Osteocyte (in vitro differentiated cells): ENCODE measurements at places on chromosomes 7 and 10. TPM values are rescaled to one million over a fixed set of nuclear protein-coding genes. Genes with fewer than 3 reads are reported as not detected.

CHAT gene
- total RNA-seq: not detected in 2 replicates

DNA sequence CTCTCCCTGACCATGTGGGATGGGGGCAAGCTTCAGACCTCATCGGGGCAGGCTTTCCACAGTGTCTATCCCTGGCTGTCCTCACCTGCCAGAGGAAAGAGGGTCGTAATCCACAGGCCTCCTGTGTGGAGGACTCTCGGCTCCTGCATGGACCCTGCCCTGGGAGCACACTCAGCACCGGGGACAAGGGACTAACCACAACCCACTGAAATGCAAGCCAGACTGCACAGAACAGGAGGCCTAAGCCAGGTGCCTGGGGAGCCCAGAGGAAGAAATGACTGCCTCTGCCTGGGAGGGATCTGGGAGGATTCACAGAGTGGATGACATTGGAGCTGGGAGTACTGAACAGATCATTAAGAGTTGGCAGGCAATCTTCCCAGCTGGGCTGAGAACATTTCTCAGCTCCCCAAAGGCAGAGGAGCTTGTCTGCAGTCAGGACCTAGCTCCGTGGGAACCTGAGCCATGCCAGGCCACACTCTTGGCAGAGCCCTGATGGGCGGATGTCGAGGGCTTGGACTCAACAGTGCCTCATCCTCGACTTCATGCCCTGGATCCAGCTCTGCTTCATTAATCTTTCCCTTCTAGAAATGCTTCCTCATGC, 213.4 kb downstream of the USP6NL start:
- no peak for DNase-seq

DNA sequence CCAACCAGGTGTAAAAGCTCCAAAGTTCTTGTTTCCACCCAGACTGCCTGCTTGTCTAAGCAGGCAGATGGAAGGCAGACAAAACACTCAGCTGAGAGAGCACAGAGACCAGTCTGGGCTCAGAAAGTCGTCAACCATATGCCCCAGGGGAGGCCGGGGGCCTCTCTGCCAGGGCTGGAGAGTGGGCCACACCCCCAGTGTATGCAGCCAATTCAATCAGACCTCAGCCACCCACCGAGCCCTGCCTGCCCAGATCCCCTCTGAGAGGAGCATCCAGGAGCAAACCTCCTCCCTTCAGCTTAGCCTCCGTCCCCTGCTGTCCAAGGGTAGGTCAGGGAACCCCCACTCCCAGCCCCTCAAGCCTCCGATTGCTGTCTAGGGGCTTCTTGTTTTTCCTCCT, 196.3 kb downstream of the LSM5 start:
- no peak for DNase-seq

HOXA2 gene
- total RNA-seq: not detected in 2 replicates

DNA sequence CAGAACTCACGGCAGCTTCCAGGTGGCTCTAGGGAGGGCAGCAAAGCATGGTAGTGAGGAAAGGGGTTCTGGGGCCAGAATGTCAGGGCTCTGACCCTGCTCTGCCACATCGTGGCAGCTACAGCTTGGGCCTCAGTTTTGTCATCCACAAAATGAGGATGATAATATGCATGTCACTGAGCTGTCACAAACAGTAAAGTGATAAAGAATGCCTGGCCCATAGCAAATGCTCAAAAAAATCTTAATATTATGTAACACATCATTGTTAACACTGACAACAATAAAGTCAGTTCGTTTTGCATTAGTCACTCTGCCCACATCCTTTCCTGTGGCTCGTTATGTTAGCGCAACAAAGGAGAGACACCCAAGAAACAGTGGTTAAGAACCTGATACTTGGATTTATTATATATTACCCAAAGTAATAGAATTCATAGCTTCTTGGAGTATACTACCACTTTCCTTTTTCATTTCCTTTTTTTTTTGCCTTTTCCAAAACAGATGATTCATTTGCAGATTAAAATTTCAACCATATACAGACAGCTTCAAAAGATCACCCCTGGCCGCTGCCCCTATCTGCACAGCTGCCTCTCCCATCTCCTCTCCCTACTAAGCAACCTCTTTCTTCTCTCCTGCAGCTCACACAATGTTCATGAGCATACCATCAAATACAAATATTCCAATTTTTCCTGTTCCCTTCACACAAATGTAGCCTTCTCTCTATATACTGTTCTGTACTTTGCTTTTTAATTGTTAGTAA, 45.5 kb upstream of the DDC start:
- no peak for DNase-seq

TLL2 gene
- 0.18 TPM in 1 of 2 replicates, not detected in the other for total RNA-seq

- DNase-seq: peak; percentile 57
These were observed 21.4 kb upstream of the AOC1 start for GRCh38 chr7:150830937-150831336.

- no peak for DNase-seq
These were observed 2.6 kb upstream of the DDC start for GRCh38 chr7:50567715-50568261.

FAM25G gene
- total RNA-seq: not detected in 2 replicates

DNA sequence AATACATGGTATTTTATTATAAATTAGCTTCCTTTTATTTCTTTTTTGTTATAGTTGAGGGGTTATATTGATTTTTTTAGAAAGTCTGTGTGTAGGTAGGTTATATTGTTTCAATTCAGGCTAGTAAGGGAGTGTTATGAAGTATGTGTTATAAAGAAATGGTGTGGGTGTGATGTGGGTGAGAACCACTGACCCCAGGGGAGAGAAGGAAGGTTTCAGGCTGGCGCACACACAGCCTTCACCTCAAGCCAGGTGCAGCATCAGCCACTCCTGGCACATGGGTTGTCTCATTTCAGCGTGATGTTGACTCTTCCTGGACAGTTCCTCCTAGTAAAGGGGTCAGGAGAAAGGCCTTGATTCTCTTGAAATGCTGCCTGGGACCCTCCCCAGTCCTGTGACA, 291.3 kb downstream of the POU6F2 start:
- DNase-seq: no peak

ZNF488 gene
- 0.35 and 0.55 TPM in 2 replicates for total RNA-seq

- no peak for DNase-seq
These were observed 28.7 kb downstream of the LYZL1 start for GRCh38 chr10:29317423-29318021.

GRCh38 chr10:24751716-24752115, 28.0 kb upstream of the ARHGAP21 start:
- DNase-seq: no peak

DNA sequence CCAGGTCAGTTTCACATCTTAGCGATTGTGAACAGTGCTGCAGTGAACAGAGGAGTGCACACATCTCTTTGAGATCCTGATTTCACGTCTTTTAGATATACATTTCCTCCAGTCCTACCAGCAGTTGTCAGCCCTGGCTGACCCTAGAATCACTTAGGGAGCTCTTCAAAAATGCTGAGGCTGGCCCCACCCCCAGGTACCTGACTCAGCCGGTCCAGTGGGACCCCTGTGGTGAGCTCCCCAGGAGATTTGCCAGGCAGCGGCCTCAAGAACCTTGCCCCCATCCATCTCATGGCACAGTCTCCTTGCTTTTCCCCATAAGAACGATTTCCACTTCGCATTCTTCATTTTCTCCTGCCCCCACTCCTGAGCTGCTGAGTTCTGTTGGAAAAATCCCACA, 45.5 kb downstream of the TEX36 start:
- no peak for DNase-seq

GRCh38 chr7:116225860-116226259, 15.5 kb downstream of the TES start:
- DNase-seq: no peak

DNA sequence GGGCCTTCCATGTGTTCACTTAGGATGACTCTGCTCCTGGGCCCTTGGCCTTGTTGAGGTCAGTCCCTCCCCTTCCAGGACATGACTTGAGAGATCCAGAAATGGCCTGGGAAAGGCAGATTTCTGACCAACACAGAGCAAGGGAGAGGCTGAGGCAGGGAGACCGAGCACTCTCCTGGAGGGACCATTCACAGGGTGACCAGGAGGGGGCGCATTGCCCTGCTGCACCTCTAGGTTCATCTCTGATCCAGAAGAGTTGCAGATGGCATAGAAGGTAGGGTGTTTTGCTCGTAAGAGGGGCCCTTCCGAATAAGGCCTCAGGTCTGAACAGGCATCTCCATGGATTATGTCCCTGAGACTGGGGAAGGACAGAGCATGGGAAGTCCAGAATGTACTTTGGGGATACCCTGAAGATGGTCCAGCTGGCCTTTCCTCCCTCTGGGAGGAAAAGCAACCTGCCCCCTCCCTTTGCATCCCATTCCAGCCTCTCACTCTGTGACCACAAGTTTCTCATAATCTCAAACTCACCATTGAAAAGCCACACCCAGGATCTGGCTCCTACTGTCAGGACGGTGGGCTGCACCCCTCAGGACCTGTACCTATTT, 6.6 kb downstream of the DMBT1 start:
- no peak for DNase-seq

ARF5 gene
- total RNA-seq: 179 and 191 TPM in 2 replicates

GRCh38 chr7:142745091-142745635, 4.1 kb upstream of the PRSS1 start:
- DNase-seq: no peak

- no peak for DNase-seq
These were observed 434.1 kb downstream of the DNAJB9 start for GRCh38 chr7:109003742-109004141.

ZNF107 gene
- total RNA-seq: 2.4 and 2.6 TPM in 2 replicates

DNA sequence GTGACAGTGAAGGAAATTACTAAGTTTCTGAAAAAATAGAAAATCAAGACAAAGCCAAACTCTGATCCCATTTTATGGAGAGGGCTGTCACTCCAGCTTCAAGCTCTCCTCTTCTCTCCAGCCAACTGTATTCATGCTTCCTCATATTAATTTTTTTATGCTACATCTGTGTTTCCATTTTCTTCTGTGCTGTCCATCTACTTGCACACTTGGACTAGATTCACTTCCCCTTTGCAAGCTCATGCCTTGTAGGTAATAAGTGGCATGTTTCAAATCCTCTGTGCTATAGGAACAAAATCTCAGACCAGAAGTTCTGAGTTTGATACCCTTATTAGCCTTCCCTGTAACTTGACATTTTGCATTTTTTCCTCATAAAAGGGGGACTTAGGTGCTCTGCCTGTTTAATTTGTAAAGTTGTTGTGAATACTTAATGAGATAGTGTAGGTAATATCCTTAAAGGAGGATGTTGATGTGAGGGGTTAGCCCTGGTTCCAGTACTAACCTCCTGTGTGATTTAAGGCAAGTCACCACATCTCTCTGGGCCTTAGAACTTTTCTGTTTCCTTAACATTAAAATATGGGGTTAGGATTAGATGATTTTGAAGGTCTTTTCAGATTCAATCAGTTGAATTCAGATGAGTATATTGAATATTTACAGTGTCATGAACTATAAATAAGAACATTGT, 358.8 kb downstream of the BBS9 start:
- DNase-seq: no peak

DNA sequence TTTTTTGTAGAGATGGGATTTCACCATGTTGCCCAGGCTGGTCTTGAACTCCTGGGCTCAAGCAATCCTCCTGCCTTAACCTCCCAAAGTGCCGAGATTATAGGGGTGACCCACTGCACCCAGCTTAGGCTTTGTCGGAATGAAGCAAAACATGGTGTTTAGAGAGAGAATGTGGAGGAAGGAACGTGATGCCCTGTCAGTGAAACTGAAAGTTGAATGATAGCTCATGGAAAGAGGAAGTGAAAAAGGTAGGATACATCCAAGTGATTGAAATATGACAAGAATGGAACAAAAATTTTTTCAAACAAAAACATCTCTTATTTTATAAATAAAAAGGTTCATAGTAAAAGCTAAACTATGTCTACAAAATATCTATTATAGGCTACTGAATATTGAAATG, 5.9 kb downstream of the AKAP9 start:
- DNase-seq: no peak

DNA sequence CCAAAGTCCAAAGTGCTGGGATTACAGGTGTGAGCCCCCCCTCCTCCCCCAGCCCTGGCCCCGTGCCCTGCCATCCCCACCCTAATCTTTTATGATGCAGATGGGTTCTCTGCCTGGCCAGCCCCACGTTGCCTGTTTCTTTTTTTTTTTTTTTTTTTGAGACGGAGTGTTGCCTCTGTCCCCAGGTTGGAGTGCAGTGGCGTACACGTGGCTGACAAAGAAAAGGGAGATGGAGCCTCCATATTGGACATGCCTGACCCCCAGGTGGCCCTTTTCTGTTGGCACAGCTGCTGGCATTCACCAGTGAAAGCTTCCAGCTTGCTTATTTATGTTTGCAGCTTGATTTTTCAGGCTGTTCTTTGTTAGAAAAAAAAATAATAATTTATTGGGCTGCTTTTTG, 235.3 kb downstream of the CCDC3 start:
- DNase-seq: no peak

GRCh38 chr7:77460057-77460486, 43.9 kb upstream of the GSAP start:
- DNase-seq: no peak

SPDYE8 gene
- not detected in 2 replicates for total RNA-seq

DNA sequence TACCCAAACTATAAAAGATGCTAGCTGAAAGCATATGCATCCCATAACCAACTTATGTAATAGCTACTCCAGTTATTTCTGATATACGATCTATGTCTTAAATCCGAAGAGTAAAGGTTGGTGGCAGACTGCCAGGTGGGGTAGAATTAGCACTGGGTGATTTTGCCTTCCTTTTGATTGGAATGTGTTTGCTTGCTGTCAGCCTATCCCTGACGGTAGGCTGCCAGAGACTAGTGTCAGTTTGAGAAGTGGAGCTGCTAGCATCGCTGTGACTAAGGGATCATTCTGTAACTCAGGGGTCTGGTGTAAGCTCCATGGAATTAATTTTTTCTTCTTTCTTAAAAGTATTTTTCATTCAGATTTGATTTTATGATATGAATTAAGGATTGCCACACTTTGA, 9.5 kb upstream of the SEM1 start:
- DNase-seq: no peak

DNA sequence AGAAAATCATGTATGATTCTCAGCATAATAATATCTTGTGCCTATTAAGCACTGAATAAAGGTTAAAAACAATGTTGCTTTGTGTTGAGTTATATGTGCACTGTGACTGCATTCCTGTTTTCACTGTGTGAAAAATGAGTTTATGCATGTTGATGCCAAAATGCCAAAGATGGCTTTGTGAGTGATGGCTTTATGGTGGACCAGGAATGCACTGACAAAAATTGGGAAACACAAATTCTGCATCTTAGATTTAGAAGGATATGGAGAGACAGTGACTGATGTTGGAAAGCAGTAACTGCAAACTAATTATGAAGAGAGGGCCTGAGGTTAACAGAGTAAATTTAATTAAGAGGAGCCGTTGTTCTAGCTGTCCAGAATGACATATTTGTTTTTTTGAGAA, 440.4 kb downstream of the KIF20B start:
- no peak for DNase-seq

ACBD7 gene
- total RNA-seq: 0.73 and 0.86 TPM in 2 replicates

- DNase-seq: peak; percentile 78
These were observed 132.5 kb upstream of the UNC5B start for GRCh38 chr10:71079761-71080380.

GRCh38 chr10:97550336-97551149, 22.0 kb upstream of the ANKRD2 start:
- DNase-seq: no peak

DNA sequence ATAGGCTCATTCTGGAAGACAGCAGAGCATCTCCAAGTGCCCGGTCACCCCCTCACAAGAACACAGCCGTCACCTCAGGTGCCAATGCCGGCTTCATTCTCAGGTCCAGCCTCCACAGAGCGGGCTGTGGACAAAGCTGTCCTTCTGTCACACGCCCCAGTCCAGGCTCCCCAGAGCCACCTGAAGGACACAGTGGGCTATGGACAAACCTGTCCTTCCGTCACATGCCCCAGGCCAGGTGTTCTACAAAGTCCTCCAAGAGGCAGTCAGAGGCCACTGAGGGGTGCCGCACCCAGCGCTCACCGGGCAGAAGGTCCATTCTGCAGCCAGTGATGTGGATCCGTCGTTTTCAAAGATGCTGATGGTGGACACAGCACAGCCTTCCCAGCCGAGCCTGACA, 173.2 kb upstream of the PPP2R2D start:
- DNase-seq: peak; percentile 77

SORBS1 gene
- total RNA-seq: 1.7 TPM in 2 replicates
